Activated CD4-positive, alpha-beta T cell treated with anti-CD3 and anti-CD28 coated beads, Interleukin-2, amount 50 U/mL, for 1 hour (primary cell): ENCODE measurements at places on chromosomes 2 and 18.

- DNase-seq, result no peak
Observed at GRCh38 chr2:218397463-218397819, 2.2 kb upstream of the CTDSP1 start.

- no peak for DNase-seq
Observed at GRCh38 chr2:98833172-98833916, 102.4 kb upstream of the MGAT4A start.

GRCh38 chr18:11990539-11990938 is 9.2 kb downstream of the IMPA2 start:
- no peak for DNase-seq

DNA sequence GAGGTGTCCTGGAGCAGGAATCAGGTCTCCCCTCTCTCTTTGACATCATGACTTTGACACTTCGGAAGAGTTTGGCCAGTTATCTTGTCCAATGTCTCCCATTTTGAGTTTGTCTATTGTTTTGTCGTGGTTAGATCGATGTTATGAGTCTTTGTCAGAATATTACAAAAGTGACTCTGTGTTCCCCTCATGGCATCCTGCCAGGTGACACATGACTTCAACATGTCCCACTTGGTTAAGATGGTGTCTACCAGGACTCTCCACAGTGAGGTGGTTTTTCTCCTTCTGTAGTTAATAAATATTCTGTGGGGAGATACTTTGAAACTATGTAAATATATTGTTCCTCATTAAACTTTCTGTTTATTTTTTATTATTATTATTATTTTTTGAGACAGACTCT is 76.6 kb upstream of the BZW1 start:
- DNase-seq, result no peak

GRCh38 chr2:238502088-238502810 is 75.5 kb downstream of the ASB1 start:
- DNase-seq, result no peak

DNA sequence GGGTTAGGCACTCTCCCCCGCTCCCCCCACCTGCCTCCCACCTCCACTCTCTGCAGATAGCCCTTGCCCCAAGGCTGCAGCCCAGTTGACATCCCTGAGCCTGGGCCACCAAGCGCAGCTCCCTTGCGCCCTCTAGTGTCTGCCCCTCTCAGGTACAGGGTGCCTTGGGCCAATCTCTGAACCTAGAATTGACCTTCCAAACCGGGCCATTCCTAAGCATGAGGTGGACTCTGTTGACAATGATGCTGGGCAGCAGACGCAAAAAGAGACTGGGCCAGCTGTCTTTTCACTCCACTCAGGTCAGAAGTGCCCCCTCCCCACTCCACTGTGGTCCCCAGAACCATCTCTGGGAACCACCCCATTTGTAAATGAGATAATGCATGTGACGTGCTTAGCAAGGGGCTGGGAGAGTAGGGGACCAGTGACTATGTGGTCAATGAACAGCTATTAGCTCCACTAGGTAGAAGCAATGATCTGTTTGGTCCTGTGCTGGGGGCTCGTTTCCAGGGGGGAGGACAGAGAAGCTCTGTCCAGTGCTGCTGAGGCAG is 43.3 kb upstream of the PLB1 start:
- peak; percentile 81 for DNase-seq

- DNase-seq, result no peak
Observed at GRCh38 chr18:47317824-47318508, 66.5 kb upstream of the SKOR2 start.
